ENCODE measurements at places on chromosomes 6 and 20.

DNA sequence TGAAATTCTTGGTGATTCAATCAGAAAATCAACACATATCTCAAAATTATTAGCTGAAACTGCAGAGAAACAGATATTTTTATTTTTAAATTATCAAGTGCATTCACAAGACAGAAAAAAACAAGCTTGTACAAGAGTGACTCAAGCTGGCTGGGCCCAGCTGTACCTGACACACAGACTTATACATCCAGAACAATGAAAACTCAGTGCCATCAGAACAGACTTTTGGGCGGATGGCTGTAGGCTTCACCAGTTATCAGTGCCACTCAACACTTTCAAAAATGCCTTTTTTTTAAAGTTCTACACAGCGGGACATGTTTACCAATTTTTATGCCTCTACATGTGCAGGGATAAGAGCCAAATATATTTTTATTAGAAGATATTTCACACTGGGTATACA is 102.8 kb downstream of the MYB start:
- DNase-seq: no peak

DNA sequence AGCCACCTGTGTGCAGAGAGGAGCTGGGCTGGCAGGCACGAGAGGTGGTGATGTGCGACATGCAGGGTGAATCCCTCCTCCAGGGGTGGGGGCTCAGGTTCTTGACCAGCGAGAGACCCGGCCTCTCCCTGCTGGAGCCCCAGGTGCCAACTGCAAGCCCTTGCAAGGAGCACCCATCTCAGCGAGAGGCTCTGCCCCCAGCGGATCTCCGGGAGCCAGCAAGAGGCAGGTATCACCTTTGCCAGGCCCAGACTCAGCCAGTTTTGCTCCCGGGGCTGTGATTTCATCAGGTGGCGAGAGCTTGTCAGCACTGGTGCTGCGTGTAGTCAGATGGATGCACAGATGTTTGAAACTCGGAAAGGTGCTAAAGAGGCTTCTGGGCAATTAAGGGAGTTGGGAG is 87.7 kb downstream of the TFAP2C start:
- no peak for DNase-seq

- DNase-seq: no peak
These were observed 44.4 kb downstream of the MAP3K4 start for GRCh38 chr6:161035981-161036263.

- no peak for DNase-seq
These were observed 60.9 kb downstream of the RPRD1B start for GRCh38 chr20:38094373-38094891.

GRCh38 chr6:155472886-155473285 is 17.2 kb upstream of the NOX3 start:
- no peak for DNase-seq

DNA sequence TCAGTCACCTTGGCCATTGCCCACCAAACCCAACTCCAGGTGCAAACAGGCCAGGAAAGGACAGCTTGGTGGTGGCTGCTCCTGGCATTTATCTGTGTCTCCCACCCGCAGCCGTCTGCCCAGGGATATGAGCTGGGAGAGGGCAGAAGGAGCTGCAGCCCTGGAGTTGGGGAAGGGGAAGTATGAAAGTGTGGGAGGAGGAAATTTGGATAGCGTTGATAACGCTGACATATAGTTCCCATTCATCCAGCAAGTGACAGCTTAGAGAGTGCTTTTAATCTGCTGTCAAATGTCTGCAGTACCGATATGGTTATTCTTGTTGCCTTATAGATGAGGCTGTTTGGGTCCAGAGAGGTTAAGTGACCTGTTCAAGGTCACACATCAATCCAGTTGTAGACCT is 741 bp downstream of the KCNK16 start:
- no peak for DNase-seq
